ENCODE measurements at places on chromosomes 6 and 20.

GRCh38 chr20:53312957-53313356 lies 280.7 kb downstream of the ZNF217 start:
- no peak for ATAC-seq

DNA sequence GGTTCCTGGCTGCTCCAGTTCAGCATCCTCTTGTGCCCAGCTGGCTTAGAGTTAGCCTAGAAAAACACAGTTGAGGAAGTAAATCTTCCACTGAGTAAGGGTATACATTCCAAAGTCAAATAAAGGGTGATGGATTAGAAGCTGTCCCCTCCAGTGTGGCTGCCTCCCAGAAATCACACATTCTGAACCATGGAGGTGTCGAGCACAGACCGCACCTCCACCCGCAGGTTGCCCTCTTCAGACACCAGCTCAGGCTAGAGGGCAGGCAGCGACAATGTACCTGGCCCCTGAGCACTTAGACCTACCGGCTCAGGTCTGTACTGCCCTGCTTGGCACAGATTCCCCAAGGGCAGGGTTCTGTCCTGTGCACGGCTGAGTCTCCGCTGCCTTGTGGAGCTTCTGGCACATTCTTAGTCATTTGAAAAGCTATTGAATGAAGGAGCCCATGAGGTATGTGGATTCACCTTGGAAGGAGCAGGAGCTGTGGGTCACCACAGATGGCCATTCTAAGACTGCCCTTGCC lies 118.1 kb downstream of the FAM120B start:
- no peak for ATAC-seq

DNA sequence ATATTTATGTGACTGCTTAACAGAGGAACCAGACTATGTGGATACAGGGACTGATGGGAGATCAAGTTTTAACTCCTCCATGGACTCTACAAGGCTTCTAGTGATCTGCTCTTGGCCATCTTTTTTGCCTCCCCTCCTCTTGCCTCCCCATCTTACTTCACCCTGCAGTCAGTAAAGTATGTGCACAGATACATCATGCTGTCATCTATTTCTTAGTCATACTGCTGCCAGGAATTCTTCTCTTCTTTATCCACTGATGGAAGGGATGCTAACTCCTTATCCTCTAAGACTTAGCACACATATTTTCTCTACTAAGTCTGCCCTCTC lies 27.6 kb upstream of the FAM83C start:
- ATAC-seq = peak; percentile 12

DNA sequence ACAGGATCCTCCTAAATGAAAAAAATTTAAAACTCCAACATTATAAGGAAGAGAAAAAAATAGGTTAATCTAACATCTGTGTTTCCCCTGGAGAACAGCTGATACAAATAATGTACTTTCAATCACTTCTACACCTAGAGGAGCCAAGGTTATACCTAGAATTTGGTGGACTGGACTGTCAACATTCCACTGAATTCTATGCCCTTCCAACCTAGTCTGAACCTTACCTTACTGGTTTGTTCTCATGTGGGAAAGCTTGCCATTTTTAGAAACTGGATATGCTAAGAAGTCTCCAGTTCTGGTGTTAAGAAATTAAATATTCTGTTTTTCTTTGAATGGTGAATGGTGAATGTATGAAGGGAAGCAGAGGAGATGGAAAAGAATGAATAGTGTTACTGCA lies 162.4 kb downstream of the DST start:
- ATAC-seq = no peak

DNA sequence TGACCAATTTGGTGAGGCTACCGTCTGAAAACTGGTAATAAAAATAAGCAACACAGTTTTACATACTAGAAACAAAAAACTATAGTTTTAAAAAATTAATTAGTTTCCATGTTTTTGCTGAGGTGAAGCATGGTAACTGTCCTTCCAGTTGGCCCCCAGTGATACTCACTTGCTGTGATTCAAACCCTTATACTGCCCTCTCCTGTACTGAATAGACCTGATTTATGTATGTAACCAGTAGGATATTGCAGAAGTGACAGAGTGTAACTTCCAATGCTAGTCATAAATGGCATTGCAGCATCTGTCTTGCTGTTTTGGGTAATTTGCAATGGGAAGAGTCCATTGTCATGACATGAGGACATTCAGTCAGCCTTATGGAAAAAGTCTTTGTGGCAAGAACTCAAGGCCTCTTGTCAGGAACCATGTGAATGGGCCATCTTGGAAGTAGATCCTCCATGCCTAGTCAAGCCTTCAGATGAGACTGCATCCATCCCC lies 8.9 kb upstream of the CHD6 start:
- ATAC-seq = no peak
